Stimulated activated CD8-positive, alpha-beta memory T cell treated with anti-CD3 and anti-CD28 coated beads, Interleukin-7, amount 100 ng/mL, for 1 hour (primary cell): ENCODE measurements at places on chromosomes 7 and 10.

GRCh38 chr7:36003343-36003742 lies 149.7 kb upstream of the EEPD1 start:
- no peak for DNase-seq

DNA sequence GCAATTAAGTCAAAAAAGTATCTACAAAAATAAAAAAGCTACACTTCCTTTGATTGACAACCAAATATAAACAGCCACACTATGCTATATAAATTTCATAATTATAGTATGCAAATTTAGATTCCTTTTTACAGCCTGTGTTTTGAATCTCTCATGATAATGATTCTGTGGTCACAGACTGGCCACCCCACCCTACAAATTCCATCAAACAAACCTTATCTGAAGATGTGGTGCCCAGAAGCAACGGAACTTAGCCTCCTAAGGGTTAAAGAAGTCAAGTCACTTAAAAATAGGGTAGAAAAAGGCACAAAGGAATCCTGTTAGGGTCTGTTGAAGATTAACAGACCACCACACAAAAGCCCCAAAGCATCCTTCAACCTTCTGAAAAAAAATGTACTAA lies 351.8 kb downstream of the INHBA start:
- no peak for DNase-seq

DNA sequence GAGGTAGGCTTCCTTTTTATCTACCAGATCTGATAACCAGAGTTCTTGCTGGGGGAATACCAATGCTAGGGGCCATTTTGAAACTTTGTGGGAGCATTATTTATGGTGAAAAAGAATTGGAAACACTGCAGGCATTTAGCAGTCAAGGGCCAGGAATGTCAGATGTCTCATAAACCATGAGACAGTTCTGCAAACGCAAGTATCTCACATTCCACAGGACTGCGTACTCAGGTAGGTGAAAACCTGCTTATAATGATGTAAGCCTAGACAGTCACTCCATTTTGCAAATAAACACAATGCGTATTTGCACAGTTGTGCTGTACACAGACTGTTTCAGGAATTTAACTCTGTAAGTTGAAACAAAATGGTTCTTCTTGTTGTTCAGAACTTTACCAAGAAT lies 33.9 kb downstream of the ECHDC3 start:
- no peak for DNase-seq

GRCh38 chr10:30974355-30974754 lies 57.3 kb downstream of the ZNF438 start:
- DNase-seq: no peak

DNA sequence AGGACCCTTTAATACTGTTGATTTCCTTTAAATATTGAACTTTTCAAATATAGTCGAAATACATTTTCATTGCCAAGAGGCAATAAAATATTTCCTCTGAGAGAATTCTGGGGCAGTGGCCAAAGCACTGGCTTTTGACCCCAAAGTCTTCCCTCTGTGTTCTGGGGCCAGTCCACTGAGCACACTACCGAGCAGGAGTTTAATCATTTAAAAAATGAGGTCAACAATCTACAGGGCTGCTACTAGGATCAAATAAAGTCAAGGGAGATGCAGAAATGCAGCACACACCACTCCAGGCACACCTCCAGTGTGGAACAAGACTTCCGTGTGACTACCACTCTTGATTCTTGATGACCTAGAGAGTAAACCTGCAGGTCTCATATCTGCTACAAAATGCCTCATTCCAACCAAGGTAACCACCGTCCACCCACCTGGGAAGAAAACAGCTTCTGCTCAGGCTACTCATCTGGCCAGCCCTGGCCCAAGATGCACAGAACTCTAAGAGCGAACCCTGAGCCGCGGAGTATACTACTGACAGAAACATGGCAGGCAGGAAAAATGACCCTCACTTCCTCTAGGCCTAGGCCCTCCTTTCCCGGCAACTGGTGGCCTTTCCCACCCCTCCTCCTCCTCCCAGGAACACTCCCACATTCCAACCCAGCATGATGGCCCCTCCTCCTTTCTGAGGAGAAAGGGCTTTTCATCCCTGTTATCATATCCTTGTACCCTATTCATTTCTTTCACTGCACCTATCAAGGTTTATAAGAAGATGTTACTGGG lies 97.7 kb downstream of the ALOX5 start:
- DNase-seq: no peak

DNA sequence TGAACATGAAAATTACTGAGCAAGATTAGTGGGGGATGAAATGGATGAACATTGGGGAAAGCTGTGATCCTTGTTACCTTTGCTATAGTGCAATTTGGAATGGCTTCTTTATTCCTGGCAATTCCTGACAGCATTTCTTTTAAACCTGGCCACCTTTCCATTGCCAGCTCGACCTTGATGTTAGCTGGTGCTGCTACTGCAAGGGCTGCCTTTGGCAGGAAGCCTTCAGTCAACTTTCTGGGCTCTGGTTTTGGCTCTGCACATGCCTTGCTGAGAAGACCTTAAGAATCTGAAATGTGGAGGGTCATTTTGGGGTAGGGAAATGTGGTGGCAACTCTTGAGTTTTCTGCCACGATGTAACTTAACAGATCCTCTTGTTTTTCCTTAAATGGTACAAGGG lies 64.7 kb downstream of the KAT6B start:
- no peak for DNase-seq

DNA sequence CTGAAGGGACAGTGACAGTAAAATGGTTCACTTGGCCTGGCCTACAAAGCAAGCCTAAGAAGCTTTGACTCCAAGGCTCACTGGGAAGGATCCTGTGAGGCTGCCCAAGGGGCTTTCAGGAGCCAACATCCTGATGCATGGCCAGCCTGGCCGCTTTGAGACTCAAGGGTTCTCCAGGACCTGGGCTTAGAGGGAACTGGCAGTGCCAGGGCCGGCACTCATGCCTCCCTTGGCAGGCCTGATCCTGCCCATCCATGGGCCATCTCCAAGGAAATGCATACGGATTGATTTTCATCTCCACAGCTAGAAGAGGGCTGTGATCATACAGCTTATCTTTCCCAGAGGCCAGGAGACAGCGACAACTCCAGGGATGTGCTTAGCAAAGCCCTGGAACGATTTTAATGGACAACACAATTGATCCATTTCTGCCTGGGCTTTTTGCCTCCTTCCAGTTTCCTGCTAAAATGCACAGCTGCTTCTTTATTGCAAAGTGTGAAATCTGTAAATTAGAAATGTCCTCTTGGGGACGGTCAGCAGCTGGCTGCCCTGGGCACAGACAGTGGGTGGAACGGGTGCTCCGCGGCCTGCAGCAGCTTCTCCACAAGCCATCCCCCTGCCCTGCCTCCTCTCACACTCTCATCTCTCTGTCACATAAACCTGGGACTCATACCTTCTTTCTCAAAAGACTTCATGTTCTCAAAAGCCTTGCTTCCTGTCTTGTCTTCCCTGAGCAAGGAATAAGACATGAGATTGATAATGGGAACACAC lies 288.5 kb downstream of the GRID1 start:
- no peak for DNase-seq

DNA sequence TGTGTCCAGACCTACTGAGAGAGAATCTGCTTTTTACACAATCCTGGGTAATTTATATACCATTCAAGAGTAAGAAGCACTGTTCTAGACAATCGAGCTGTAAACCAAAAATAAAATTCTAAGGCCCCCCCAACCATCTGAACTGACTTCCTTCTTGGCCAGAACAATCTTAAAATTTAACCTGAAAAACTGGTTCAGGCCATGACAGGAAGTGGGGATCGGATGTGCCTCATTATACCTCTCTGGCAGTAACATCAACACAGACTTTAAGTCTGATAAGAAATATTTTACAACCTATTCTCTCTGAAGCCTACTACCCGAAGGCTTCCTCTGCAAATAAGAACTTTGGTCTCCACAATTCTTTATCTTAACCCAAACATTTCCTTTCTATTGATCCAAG lies 75.2 kb upstream of the KIF5B start:
- no peak for DNase-seq

- no peak for DNase-seq
These were observed 5.6 kb upstream of the TRIP6 start for GRCh38 chr7:100861616-100861985.

GRCh38 chr10:69375307-69376151 lies 41.2 kb downstream of the TACR2 start:
- no peak for DNase-seq

DNA sequence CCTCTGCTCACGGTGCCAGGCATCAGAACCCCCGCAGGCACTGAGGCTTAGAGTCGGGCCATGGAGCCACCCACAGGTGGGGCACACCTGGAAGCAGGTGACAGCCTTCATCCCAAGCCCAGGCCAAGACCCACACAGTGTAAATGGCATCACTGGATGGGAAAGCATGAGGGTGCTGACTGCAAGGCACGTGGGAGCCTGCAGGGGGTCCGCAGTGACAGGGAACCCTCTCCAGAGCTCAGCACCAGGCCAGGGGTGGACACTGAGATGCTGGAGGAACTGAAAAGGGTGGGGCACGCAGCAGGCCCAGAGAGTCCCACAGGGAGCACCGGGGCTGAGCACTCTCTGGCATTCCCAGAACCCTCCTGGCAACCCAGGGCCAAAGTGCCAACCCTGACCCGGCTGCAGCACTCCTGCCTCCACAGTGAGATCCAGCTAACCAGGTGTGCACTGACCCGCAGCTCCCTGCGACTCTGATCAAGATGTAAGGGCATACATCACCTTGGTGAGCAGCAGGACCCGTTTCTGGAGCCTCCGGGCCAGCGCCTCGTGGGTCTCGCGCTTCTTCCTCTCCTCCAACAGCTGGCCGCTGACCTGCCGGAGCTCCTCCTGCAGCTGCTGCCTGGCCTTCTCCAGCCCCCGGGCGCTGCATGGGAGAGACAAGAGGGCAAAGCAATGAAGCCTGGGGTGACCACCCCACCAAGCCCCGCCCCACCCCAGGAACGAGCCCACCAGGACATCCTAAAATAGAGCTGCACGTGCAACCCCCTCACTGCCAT lies 163.9 kb downstream of the MAD1L1 start:
- no peak for DNase-seq

DNA sequence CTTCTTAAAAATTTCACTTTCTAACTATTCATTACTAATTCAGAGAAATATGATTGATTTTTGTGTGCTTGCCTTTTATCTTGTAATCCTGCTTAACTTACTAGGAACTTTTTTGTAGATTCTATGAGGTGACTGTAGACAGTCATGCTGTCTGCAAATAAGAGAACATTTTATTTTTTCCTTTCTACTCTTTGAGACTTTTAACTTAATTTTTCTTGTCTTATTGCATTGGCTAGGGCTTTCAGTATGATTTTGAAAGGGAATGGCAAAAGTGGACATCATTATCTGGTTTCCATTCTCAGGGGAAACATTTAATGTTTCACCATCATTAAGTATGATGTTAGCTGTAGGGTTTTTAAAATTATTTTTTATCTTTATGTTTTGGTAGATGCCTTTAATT lies 23.6 kb downstream of the TBC1D12 start:
- DNase-seq: no peak

- no peak for DNase-seq
These were observed 90.7 kb downstream of the SRPK2 start for GRCh38 chr7:105297985-105298384.

GRCh38 chr10:78752708-78753107 lies 316.1 kb upstream of the ZMIZ1 start:
- no peak for DNase-seq

DNA sequence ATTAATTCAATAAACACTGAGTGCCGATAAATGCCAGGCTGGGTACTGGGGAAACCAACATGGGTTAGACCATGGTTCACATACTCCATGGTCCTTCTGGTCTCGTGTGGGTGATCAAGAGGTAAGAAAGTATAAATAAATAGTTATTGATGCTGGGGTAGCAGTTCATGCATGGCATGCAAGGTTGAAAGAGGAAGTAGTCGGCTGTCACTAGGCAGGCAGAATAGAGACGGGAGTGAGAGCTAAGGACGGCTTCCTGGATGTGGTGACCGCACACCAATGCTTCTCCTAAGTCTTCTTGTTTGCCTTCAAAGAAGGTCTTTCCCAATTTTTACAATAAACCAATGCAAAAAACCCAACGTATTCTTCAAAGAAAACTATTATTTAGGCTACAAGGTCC lies 208.6 kb downstream of the ADAM12 start:
- no peak for DNase-seq

- no peak for DNase-seq
These were observed 76.3 kb upstream of the MRLN start for GRCh38 chr10:59829601-59830000.

DNA sequence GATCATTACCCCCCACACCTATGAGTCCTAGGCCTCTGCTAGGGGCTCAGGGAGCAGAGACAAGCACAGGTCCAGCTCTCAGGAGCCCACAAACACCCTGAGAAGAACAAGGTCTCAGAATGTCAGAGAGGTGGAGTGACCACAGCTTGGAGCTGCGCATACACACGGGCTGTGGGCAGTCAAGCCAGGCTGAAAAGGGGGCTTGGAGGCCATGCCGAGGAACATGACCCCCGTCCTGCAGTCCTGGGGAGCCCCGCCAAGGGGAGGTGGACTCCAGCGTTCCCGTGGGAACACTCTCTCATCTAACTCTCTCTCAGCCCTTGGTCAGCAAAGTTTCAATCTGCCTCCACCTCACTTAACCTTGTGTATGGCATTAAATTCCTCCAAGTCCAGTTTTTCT lies 7.8 kb upstream of the MMP21 start:
- no peak for DNase-seq

DNA sequence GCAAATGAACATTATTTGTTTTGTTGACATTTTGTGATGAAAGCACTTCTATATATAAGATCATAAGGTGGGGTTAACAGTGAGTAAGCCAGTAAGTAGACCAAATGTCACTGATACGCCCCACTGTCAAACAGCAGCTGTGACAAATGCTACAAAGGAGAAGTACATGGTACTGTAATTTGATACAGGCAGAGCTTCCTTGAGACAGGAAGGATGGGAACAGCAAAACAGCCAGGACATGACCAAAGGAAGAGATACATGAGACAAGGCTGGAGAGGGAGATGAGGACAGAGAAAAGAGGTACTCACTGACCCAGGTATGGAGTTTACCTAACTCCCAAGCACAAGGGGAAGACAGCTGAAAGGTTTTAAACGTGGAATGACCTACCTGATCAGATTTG lies 127.0 kb downstream of the SRPK2 start:
- no peak for DNase-seq

DNA sequence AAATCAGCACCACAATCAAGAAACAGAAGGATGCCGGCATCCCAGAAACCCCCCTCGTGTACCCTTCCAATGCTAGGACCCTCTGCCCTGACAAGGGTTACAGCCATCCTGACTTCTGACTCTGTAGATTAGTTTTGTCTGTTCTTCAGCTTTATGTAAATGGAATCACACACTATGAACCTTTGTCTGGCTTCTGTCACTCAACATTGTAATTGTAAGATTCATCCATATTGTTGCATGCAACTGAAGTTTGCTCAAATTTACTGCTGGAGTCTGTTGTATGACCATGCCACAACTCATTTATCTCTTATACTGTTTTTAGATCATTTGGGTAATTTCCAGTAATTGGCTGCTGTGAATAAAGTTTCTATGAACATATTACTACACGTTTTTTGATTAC lies 8.4 kb downstream of the IKZF5 start:
- no peak for DNase-seq

DNA sequence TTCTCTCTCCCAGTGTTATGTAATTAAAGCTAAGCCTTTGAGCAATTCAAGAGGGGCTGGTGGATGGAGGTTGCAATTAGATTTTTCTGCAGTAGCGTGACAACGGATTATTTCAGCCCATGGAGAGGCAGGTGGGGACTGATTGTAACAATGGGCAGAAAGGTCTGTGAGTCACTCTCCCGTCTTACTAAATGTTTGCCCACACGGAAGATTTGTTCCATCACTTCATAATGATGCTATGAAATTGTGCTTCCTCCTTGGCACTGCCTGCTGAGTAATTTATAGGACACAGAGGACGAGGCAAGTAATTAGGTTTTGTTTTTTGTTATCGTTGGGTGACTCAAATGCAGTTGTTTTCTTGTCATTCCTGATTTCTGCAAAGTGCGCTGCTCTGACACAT lies 594.5 kb upstream of the DPP6 start:
- no peak for DNase-seq
